AG04449 (cell line): ENCODE measurements at places on chromosomes 3 and 15.

GRCh38 chr3:11136830-11137626 lies 17.3 kb upstream of the HRH1 start:
- peak; percentile 100 for DNase-seq

- DNase-seq = no peak
These were observed 479.0 kb downstream of the RAP2B start for GRCh38 chr3:153640689-153641665.

DNA sequence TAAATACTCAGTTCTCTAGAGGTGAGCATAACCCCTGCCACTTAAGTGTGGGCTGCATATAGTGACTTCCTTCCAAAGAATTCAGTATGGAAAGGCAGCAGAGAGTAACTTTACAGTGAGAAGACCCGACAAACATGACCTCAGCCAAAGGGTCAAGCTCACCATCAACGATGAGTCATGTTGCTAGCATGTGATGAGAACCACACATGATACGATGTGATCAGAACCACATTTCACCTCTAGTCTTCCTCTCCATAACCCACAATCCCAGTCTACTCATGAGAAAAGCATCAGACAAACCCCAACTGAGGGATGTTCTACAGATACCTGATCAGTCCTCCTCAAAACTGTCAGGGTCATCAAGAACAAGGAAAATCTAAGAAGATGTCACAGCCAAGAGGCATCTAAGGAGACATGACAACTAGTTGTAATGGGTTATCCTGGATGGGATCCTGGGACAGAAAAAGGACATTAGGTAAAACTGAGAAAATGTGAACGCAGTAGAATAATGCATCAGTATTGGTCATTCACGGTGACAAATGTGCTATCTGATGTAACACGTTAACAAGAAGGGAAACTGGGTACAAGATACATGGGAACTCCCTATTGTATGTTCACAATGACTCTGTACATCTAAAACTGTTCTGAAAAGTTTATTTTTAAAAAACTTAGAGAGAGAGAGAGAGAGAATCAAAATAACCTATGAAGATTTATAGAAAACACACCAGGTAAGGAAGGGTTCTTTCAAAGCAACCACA lies 28.3 kb downstream of the SEC61A1 start:
- peak; percentile 63 for DNase-seq

DNA sequence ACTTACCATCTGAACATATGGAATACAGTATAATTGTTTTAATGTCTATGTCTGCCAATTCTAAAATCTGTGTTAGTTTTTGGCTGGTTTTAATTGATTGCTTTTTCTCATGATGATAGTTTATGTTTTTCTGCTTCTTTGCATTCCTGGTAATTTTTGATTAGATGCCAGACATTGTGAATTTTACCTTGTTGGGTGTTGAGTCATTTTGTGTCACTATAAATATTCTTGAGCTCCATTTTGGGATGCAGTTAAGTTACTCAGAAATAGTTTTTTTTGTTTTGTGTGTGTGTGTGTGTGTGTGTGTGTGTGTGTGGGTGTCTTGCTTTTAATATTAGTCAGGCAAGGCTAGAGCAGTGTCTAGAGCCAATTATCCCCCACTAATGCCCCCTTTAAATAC lies 818.8 kb upstream of the NR2F2 start:
- no peak for DNase-seq

DNA sequence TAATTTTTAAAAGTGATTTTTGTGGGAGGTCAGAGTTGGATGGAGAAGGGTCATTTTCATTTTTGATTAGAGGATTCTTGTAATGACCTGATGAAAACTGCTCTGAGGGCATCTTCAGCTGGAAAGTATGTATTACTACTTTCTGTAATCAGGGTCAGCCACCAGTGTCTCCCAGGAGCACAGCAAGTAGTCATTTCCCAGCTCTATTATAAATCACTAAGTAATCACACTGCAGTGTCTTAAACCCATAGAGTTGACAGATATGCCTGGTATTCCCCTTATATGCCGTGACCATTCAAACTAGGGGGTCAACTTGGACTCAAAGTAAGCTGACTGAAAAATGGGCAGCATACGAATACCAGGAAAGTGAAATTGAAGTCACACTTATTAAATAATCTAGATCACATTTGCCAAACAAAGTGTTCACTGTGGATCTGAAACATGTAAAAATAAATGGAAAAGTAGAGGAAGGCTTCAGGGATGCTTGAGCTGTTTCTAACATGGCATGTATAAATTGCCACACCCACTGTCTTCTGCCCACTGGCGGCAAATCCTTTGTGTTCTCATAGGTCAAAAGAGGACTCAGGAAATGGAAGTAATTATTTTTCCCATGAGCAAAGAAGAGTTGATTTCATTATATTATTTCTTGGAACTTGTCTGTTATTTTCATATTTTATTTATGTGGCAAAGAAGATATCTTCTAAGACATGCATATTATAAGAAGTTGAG lies 105.7 kb downstream of the MBNL1 start:
- no peak for DNase-seq

GRCh38 chr15:48324949-48325348 lies 6.3 kb upstream of the DUT start:
- DNase-seq = no peak

- no peak for DNase-seq
These were observed 1220.5 kb downstream of the ROBO2 start for GRCh38 chr3:78260388-78260787.

- no peak for DNase-seq
These were observed 15.8 kb downstream of the NR2E3 start for GRCh38 chr15:71826196-71826595.

- no peak for DNase-seq
These were observed 746.3 kb downstream of the FHIT start for GRCh38 chr3:60504827-60505457.

DNA sequence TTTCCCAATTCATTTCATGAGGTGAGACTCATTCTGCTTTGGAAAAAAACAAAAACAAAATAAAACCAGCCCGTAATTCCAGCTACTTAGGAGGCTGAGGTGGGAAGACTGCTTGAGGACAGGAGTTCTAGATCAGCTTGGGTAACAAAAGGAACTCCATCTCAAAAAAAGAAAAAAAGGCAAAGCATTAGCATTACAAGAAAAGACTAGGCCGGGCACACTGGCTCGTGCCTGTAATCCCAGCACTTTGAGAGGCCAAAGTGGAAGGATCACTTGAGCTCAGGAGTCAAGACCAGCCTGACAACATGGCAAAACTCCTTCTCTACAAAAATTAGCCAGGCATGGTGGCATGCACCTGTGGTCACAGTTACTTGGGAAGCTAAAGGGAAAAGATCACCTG lies 33.9 kb downstream of the TRPM7 start:
- no peak for DNase-seq
